ENCODE measurements at places on chromosomes 4 and X.

GRCh38 chrX:104567506-104567905, 1.5 kb downstream of the IL1RAPL2 start:
- no peak for DNase-seq

DNA sequence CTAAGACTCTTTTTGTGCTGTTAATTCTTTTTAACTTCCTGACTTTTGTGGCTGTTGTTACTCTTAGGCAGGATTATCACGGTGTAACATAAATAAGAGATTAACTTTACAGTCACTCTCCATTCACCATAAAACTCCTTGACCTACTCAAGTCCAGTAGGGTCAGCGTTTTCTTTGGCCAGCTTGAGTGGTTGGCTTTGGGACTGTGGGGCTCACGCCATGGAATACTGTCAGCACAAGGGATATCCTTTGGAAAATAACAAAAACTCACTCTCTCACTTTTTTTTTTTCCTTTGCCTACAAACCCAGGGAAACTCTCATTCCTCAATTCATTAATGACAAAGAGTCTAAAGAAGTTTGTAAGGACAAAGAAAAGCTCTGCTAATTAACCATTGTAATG, 89.4 kb upstream of the TLL1 start:
- no peak for DNase-seq

GRCh38 chr4:82678051-82678450, 116.3 kb upstream of the TMEM150C start:
- DNase-seq = no peak

DNA sequence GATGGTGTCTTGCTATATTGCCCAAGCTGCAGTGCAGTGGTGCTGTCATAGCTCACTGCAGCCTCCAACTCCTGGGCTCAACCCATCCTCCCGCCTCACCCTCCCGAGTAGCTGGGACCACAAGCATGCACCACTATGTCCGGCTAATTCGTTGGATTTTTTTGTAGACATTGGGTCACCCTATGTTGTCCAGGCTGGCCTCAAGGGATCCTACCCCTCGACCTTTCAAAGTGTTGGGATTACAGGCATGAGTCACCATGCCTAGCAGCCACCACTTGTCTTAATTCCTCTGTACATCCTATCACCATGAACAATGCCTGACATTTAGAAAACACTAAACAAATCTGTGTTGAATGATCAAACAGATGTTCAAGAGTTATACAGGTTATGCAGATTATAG, 76.7 kb downstream of the NLGN4X start:
- no peak for DNase-seq

DNA sequence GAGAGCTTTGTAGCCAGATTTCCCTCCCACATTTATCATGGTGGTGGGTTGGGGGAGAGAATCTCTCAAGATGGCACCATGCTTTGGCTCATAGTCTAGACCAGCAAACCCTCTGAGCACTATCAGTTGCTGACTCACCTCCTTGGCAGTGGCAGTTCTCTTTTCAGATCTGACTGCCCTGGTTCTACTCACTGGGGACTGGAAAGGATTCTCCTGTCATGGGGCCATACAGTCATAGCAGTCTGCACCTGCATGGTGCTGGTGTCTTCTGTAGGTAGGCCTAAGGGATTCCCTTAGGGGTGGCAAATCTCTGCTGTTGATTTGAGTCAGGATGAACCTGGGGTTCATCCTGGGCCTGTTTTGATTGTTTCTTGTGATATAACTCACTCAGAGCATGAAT, 2.6 kb downstream of the TEX13B start:
- DNase-seq = no peak

- DNase-seq = no peak
Observed at GRCh38 chrX:10076765-10077164, 80.0 kb upstream of the CLCN4 start.

GRCh38 chr4:123893011-123893981, 496.7 kb downstream of the SPRY1 start:
- no peak for DNase-seq

Data from NCI-H2029 (cell line).